ENCODE measurements at places on chromosomes 12 and 14.
A peak's percentile ranks its signal among the peaks of the same experiment; 100 is the strongest.

GRCh38 chr12:1309613-1310012, 284.8 kb downstream of the FBXL14 start:
- no peak overlapping the region for H3K27ac ChIP-seq
- no peaks in the 10 kb centered on the region for H3K4me1 ChIP-seq
- no peaks in the 10 kb centered on the region for H3K36me3 ChIP-seq
- no peaks in the 10 kb centered on the region for H3K27me3 ChIP-seq

DNA sequence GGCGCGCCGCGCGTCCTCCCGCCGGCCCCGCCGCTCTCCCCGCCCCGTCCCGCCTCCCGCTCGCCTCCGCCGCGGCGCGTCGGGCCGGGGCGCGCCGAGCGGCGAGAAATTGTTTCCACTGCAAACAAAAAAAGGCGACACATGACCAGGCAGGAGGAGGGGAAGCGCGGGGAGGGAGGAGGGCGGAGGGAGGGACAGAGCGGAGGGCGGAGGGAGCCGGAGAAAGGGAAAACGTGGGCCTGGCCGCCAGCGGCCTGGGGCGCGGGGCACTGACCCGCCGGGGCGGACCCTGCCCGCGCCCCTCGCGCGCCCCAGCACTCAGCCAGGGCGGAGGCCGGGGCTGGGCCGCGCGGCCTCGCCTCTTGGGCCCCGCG, at the start of gene FOXN3:
TSS of gene FOXN3 (minus strand) at position 143 of the 374 bp plus-strand sequence. CDS start 4,757 bp downstream, outside the sequence.
- H3K27ac ChIP-seq = peak within 1 kb of the TSS; percentile 98
- DNase-seq = no peak
- peak within 1 kb of the TSS; percentile 88 for H3K4me3 ChIP-seq

GRCh38 chr12:9662488-9662887, 7.0 kb upstream of the CLEC2D start:
- no peak for DNase-seq
- H3K36me3 ChIP-seq = peaks cover 50% of the 10 kb centered on the region
- H3K27ac ChIP-seq = no peak overlapping the region
- H3K27me3 ChIP-seq = no peaks in the 10 kb centered on the region
- H3K4me3 ChIP-seq = no peak overlapping the region
- H3K4me1 ChIP-seq = no peaks in the 10 kb centered on the region

- no peak overlapping the region for H3K4me3 ChIP-seq
- H3K36me3 ChIP-seq = no peaks in the 10 kb centered on the region
- H3K27me3 ChIP-seq = no peaks in the 10 kb centered on the region
- H3K4me1 ChIP-seq = peaks cover 13% of the 10 kb centered on the region
Measured at GRCh38 chr14:22184157-22184829, 404.7 kb downstream of the DAD1 start.

DNA sequence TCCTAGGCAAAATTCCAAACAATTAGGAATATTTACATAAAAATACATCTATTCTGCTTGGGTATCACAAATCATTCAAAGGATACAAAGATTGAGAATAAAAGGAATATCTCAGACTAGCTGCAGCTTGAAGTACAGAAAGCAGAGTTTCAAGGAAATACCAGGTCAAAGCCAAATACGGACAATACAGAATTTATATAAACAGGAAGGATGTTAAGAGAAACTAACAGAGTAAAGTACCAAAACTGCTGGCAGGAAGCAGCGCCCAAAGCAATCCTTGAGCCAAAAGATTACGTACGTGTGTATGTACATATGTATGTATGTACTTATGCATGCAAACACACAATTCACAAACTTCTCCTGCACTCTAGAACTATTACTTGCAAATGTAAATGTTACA, 86.6 kb downstream of the PPP1R12A start:
- DNase-seq = no peak
- no peak overlapping the region for H3K4me3 ChIP-seq
- H3K27ac ChIP-seq = no peak overlapping the region

DNA sequence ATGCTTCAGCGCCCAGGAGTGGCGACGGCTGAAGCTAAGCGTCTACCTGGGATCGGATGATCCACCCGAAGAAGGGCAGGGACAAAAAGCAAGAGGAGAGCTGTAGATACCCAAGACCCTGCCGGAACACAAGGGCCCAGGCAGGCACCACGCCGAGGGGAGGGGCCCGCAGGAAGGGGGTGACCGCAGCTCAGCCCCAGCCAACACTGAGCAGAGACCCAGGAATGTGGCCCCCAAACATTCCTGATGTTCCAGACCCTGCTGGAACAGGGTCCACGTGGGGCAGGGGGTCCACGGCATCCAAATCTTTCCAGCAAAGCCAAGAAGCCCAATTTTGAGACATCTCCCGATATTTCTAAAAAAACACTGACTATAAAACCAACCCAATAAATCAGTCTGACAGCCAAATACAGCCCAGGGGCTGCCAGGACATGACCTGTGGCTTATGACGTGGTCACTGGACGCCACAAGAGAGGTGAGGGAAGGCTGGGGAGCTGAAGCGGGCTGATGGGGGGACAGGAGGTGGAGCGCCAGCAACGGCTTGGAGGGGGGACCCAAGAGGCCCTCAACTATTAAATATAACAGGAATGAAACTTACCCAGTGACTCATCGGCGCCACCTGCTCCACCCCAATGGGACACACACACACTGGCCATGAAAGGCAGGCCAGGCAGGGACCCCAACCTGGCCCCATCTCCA, 58.9 kb downstream of the NCOR2 start:
- no peaks in the 10 kb centered on the region for H3K27me3 ChIP-seq
- no peaks in the 10 kb centered on the region for H3K36me3 ChIP-seq
- H3K4me1 ChIP-seq = peaks cover 100% of the 10 kb centered on the region
- peak overlapping the region; percentile 75 for H3K27ac ChIP-seq
- DNase-seq = no peak
- no peak overlapping the region for H3K4me3 ChIP-seq

GRCh38 chr14:56996721-56997399, 186.6 kb upstream of the OTX2 start:
- H3K27ac ChIP-seq = no peak overlapping the region
- no peak for DNase-seq
- no peak overlapping the region for H3K4me3 ChIP-seq
- H3K4me1 ChIP-seq = no peaks in the 10 kb centered on the region

- H3K27ac ChIP-seq = no peak overlapping the region
- DNase-seq = no peak
- no peaks in the 10 kb centered on the region for H3K27me3 ChIP-seq
- H3K4me3 ChIP-seq = no peak overlapping the region
Measured at GRCh38 chr14:26414926-26415325, 182.9 kb downstream of the NOVA1 start.

Data from vagina (tissue), 2 donors.